ENCODE measurements at places on chromosomes 6 and 20. TPM values are rescaled to one million over a fixed set of nuclear protein-coding genes. Genes with fewer than 3 reads are reported as not detected.

Gene GSTA4
- 2.5 TPM for total RNA-seq

Gene RXRB
- 73.9 TPM for total RNA-seq

DNA sequence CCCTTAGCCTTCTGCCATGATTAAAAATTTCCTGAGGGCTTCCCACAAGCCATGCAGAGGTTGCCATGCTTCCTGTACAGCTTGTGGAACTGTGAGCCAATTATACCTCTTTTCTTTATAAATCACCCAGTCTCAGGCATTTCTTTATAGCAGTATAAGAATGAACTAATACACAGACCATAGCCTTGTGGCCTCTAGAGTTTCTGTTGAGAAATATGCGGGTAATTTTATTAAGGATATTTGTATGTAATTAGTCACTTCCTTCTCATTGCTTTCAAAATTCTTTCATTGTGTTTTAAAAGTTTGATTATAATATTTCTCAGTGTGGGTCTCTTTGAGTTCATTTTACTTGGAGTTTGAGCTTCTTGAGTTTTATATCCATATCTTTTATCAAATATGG is 484.9 kb downstream of the COL12A1 start:
- DNase-seq: no peak

GRCh38 chr6:107547451-107547840 is 57.5 kb downstream of the SOBP start:
- no peak for DNase-seq

GRCh38 chr20:4886771-4887527 is 114.4 kb downstream of the SLC23A2 start:
- no peak for DNase-seq

GRCh38 chr6:158867381-158868121 is 48.4 kb upstream of the EZR start:
- no peak for DNase-seq

GRCh38 chr20:29762620-29763019 is 1494.8 kb upstream of the DEFB115 start:
- no peak for DNase-seq

DNA sequence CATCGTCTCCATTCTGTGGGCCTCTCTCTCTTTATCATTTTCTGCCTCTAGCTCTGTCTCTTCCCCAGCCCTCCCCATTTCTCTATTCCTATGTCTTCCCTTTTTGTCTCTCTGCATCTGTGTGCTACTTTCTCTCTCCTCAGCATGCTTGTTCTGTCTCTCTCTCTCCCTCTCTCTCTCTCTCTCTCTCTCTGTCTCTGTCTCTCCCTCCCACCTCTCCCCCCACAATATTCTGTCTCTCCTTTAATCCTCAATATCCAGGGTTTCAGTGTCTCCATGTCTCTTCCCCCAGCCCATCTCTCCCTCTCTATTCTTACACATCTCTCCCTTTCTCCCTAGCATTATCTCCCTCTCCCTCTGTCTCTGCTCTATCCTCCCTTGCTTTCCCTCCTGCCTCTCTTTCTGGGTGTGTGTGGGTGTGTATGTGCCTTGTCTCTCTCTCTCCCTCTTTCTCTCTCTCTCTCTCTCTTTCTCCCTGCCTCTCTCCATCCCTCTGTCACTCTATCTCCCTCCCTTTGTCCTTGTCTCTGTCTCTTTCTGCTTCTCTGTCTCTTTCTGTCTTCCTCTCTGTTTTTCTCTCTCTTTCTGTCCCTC is 76.9 kb upstream of the SIRPA start:
- no peak for DNase-seq

DNA sequence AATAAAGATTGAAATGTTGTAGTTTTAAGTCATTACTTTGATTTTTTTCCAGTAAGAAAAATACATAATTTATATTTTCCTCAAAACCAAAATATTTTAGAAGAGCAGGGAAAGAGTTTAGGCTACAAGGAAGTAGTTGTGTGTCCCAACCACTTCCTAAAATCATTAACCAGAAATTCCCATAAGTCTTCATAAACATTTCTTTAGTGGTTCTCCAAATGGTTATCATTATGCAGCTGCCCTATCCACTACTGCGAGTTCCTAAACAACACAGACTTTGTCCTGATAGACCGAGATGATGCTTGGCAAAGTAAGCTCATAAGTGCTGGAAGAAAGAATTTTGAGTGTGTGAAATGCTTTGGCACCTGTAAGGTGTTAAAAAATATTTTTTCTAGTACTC is 93.6 kb downstream of the ARMC2 start:
- DNase-seq: no peak

Data from natural killer cell (primary cell).